ENCODE measurements at places on chromosomes 4 and X.

GRCh38 chr4:61202638-61203435, 2.7 kb downstream of the ADGRL3 start:
- peak; percentile 11 for DNase-seq

DNA sequence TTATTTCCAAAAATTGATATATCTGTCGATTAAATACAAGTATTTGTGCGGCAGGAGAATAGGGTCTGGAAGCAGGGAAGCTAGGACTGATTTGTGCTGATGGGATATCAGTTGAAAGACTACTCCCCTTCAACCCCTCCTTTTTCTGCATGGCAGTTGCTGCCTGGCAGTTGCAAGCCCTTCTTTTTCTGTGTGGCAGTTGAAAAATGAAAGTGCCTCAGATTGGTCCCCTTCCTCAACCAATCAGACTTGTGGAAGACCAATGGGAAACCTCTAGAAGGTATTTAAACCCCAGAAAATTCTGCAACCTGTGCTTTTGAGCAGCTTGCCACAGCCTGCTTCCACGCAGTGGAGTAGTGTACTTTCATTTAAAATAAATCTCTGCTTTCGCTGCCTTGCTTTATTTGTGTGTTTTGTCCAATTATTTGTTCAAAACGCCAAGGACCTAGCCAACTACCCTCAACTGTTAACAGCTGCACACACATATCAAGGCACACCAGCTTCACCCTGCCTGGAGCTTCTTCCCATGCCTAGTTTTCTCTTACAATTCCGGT, 1.5 kb upstream of the TMA16 start:
- no peak for DNase-seq

GRCh38 chrX:13059637-13060499, 15.4 kb upstream of the FAM9C start:
- DNase-seq: no peak

DNA sequence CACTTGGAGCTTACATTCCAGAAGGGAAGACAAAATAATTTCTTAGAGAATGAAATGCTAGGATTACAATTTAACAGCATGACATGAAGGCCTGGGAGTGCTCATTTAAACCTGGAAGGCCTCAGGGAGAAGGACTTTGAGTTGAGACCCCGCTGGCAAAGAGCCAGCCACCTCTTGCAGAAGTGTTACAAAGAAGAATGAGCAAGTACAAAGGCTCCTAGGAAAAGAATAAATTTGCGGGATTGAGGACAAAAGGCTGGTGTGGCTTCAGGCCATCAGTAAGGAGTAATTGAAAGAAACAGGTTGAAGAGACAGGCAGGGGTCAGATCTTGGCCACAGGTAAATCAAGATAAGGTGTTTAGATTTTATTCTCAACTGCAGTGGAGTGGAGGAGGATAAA, 3.1 kb upstream of the ELOVL6 start:
- DNase-seq: no peak

DNA sequence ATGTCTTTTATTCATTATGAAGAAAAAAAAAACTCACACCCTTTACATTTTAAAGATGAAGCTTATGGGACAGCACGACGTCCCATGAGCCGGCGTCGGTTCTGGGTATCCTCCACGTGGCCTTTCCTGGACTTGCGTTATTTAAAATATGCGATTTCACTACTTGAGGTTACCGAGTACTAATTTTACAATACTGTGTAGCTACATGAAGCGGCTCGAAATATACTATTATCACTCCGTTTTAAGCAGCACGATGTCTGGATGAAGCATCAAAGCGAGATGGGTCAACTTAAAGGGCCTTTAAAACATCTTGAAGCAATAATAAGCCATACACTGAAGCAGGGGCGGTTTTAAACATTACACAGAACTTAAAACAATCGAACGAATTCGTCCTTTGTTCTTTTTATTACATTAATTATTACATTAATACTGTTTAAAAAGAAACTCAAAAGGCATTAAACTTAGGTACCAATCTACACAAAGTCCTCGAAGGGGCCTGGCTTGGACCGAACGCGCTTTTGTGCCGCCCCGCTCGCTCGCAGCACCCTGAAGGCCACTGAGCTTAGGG, 1.4 kb upstream of the KLF3 start:
- peak; percentile 22 for DNase-seq

- peak; percentile 27 for DNase-seq
Measured at GRCh38 chr4:83269256-83269655, 15.3 kb downstream of the COQ2 start.

- peak; percentile 97 for DNase-seq
Measured at GRCh38 chr4:19748519-19749479, 502.9 kb upstream of the SLIT2 start.

- DNase-seq: no peak
Measured at GRCh38 chrX:107448998-107449835, at the start of gene FRMPD3. TSS of gene FRMPD3 (plus strand) at chrX:107449652. CDS start at chrX:107526589, 76,937 bp downstream.

GRCh38 chrX:151754047-151754429, 19.5 kb downstream of the CNGA2 start:
- peak; percentile 22 for DNase-seq

- DNase-seq: peak; percentile 17
Measured at GRCh38 chr4:85420831-85421230, 54.1 kb upstream of the ARHGAP24 start.

- DNase-seq: no peak
Measured at GRCh38 chrX:39856472-39857121, 241.2 kb downstream of the BCOR start.

- no peak for DNase-seq
Measured at GRCh38 chr4:115149106-115149505, 35.7 kb upstream of the NDST4 start.

- no peak for DNase-seq
Measured at GRCh38 chr4:100879471-100879870, 361.6 kb upstream of the EMCN start.

GRCh38 chr4:147791865-147792264, 60.0 kb downstream of the ARHGAP10 start:
- DNase-seq: no peak

DNA sequence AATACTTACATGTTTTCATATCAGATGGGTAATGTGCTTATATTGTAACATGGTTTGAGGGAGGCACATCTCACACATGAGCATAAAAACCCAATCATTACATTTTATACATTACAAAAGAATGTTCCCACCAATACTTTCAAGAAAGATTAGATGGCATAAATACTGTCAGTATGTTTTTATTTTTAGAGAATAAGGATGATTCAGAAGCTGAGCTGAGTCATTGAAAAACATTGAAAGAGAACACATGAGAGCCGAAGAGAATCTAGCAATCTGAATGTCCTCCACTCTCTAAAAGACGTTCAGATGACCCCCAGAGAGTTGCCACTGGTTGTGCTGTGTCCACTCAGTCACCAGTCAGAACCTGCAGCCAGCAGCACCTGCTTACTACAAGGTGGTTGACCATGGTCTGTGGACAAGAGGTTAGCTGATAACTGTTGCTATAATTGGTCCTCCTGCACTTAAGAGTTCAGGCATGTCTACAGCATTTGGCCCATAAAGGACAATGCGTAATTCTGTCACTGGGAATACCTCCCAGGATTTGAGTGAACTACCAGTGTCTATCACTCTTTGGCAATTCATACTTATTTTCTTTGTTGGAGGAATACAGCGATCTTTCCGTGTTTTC, 382.2 kb upstream of the IGFBP7 start:
- no peak for DNase-seq

DNA sequence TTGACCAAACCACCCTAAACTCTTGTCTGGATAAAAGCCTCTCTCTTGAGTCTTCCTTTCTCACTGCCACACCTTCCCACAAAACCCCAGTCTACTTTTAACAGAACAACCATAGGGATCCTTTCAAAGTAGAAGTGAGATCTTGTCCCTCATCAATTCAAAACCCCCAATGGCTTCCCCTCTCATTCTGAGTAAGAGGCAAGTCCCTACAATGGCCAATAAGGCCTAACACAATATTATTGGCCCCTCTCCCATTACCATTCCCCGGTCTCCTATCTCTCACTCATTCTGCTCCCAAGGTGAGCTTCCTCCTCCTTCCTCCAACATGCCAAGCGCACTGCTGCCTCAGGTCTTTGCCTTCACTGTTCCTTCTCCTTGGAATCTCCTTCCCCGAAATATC, 57.1 kb downstream of the REELD1 start:
- no peak for DNase-seq

GRCh38 chrX:142502441-142502840, 297.4 kb upstream of the MAGEC2 start:
- DNase-seq: no peak

DNA sequence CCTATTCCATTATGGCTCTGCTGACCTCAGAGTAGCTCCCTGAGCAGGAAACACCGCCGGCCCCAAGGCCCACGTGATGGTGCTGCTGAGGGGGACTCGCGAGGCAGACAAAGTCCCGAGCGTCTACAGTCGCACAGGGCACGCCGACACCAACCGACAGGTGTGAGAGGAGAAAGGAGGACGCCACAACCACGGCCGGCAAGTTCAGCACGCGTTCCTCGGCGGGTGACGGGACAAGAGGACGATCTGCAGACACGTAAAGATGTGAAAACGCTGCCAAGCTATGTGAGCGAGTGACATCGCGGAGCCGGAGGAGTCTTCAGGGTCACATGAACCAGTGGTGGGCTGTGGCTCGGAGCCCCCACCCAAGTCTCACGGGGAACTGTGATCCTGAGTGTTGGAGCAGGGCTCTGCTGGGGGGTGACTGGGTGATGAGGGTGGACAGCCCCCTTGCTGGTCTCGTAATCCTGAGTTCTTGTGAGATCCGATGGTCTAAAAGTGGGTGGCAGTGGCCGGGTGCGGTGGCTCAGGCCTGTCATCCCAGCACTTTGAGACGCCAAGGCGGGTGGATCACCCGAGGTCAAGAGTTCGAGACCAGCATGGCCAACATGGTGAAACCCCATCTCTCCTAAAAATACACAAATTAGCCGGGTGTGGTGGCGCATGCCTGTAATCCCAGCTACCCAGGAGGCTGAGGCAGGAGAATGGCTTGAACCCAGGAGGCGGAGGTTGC, 34.0 kb downstream of the PPP2R3B start:
- DNase-seq: no peak

DNA sequence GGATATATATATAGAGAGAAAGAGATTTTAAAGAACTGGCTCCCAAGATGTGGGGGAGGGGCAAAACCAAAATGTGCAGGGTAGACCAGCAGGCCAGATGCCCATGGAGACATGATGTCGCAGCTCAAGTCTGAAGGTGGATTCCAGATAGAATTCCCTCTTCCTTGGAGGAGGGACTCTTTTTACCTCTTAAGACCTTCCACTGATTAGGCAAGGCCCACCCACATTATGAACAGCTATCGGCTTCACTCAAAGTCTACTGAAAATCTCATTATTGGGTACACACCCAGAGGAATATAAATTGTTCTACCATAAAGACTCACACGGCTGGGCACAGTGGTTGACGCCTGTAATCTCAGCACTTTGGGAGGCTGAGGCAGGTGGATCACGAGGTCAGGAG, 59.3 kb downstream of the DHRSX start:
- DNase-seq: no peak

GRCh38 chr4:54077812-54078211, 13.4 kb upstream of the CHIC2 start:
- DNase-seq: peak; percentile 39

- peak; percentile 70 for DNase-seq
Measured at GRCh38 chrX:150772150-150772970, 79.2 kb downstream of the MTMR1 start.

- DNase-seq: no peak
Measured at GRCh38 chr4:142519342-142519741, 326.8 kb downstream of the INPP4B start.

DNA sequence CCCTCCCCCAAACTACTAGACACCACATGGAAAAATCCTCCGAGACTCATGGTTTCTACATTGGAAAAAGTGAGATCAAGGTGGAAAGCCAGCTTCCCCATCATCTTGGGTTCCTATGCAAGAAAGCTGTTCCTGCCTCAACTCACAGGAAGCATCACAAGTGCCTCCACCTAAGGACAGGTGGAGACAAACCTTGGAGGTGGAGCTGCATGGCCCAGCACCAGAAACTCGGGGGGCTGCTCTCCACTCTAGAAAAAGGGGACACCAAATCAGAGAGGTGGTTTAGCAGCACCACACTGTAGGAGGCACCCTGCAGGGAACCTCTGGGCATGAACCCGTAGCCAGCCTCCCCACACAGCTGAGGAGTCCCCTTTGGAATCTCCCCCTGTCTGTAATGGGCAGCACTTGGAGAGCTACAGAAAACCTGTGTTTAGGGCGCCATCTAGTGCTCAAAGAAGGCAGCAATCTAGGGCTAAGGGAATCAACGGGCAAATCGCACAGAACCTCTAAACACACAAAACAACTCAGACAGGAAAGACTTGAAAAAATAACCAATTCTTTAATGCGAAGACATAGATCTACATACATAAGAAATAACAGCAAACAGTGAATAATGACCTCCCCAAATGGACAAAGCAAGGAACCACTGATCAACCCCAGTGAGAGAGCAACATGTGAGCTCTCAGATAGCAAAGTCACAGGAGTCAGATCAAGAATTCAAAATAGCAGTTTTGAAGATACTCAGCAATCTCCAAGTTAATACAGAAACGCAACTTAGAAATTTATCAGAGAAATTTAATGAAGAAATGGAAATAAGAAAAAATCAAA, 37.0 kb upstream of the ZBTB33 start:
- peak; percentile 67 for DNase-seq

- DNase-seq: peak; percentile 69
Measured at GRCh38 chrX:40140706-40141499, 43.1 kb upstream of the BCOR start.

GRCh38 chr4:118975449-118976192, 87.0 kb downstream of the SYNPO2 start:
- no peak for DNase-seq

- no peak for DNase-seq
Measured at GRCh38 chr4:30262379-30262778, 457.8 kb upstream of the PCDH7 start.

DNA sequence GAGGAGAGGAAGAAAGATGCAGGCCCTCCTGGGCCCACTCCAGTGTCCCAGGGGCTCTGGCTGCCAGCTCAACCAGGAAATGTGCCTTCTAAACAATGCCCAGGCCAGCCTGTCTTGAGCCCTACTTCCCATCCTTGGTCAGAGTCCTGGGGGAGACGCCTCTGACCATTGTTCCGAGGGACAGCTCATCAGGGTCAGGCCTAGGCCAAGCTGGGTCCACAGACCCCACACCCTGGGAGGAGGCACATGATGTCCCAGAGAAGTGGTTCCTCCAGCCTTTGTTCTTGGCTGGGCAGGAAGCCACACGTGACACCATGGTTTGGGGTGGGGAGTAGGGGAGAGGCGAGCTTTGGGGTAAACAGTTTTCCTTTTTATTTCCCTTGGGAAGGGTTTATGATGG, 102.5 kb downstream of the EFNB1 start:
- DNase-seq: no peak

- no peak for DNase-seq
Measured at GRCh38 chr4:48380583-48381167, 39.3 kb downstream of the SLAIN2 start.

GRCh38 chrX:69020316-69020715, 144.9 kb downstream of the PJA1 start:
- no peak for DNase-seq

DNA sequence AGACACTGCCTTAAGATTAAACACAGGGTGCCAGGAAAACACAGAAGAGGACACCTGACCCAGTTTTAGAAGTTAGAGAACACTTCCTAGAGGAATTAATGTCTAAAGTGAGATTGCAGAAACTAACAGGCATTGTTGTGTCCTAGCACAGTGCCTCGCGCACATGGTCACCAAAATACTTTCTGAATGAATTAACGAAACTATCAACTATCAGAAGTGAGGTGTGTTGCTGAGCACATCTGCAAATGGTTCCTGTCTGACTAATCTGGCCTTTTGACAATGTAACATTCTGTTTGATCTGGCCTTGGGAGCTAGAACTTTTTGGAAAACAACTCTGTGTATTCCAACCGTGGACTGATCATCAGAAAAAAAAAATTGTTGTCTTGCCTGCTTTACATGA, 556.8 kb upstream of the LCORL start:
- no peak for DNase-seq

GRCh38 chrX:68672581-68673318, 25.3 kb downstream of the STARD8 start:
- DNase-seq: no peak
